ENCODE measurements at places on chromosomes 13 and 19.

GRCh38 chr19:52007451-52007805 is 583 bp downstream of the ZNF615 start:
- no peak for DNase-seq

GRCh38 chr13:45621950-45622349 is 6.4 kb upstream of the ERICH6B start:
- no peak for DNase-seq

DNA sequence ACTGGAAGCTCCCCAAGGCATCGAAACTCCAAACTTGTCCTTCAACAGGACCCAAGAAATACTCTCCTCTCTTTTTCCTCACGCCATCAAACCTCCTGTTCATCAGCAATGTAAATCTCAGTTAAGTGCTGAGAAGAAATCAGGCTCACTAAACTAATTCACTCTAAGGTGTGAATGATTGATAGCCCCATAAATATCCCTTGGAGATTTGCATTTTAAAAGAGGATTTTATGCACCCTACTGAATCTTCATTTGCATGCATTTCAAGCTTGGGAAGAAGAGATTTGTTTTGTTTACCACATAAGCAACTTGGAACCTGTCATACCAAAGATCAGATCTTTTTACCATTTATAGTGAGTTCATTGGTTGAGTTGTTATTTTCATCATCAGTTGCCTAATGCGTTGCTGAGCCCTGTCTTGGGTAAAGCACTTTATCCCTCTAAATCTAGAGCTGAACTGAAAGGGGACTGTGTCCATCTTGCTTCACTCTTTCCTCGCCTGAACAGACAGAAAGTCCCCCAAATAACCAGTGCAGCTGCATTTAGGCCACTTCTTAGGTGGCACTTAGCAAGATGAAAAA is 40.2 kb upstream of the GSX1 start:
- no peak for DNase-seq

- DNase-seq, result no peak
These were observed 72.7 kb downstream of the KATNAL1 start for GRCh38 chr13:30234619-30235162.

DNA sequence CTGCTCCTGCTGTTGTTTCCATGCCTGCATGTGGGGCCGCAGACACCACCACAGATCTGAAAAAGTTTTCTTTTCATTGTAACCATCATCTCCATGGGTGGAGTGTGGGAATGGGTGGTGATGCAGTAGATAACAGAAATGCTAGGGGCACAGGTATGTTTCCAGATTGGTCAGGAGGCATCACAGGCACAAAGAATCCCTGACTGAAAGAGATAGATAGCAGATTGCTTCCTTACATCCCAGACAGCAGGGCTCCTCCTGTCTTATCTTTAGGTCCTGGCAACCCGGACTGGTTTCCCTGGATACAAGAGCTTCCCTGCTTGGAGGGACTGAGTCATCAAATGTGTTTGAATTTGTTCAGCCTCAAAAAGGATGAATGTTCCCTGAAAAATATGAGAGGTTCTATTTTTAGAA is 1937.6 kb downstream of the PCDH9 start:
- no peak for DNase-seq
